ENCODE measurements at places on chromosomes 5 and 9. TPM values are rescaled to one million over a fixed set of nuclear protein-coding genes. Genes with fewer than 3 reads are reported as not detected.
A peak's percentile ranks its signal among the peaks of the same experiment; 100 is the strongest.

DNA sequence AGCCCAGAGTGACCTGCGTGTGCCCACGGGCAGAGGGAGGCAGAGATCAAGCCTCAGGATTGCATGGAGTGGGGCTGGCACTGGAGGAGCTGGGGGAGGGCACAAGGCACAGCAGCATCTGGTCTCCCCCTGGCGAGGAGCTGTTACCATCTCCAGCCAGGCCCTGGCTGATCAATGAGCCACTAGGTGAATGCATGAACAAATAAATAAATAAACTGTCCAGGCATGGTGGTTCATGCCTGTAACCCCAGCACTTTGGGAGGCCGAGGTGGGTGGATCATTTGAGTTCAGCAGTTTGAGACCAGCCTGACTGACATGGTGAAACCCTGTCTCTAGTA lies 14.3 kb upstream of the PSMB7 start:
- no peak for DNase-seq
- peaks cover 6% of the 10 kb centered on the region for H3K27me3 ChIP-seq
- H3K4me1 ChIP-seq = no peaks in the 10 kb centered on the region
- no peak overlapping the region for H3K4me3 ChIP-seq
- H3K36me3 ChIP-seq = no peaks in the 10 kb centered on the region

DNA sequence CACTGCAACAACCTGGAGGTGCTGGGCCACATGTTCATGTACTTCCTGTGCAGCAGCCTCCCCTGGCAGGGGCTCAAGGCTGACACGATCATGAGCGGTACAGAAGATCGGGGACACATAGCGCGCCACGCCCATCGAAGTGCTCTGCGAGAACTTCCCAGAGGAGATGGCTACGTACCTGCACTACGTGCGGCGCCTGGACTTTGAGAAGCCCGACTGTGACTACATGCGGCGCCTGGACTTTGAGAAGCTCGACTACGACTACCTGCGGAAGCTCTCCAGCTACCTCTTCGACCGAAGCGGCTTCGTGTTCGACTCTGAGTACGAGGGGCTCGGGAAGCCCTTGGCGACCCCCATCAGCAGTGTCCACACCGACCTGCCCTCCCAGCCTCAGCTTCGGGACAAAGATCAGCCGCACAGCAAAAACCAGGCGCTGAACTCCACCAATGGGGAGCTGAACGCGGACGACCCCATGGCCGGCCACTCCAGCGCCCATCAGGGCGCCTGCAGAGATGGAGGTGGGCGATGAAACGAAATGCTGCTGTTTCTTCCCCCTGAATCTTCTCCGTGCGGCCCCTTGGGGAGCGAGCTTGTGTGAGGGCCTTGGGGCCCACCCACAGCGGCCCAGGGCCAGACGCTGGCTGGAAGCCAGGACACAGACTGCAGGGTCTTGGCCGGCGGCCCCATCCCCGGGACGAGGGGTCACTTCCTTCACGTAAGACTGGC lies 56.5 kb downstream of the JAK2 start:
- peaks cover 70% of the 10 kb centered on the region for H3K36me3 ChIP-seq
- no peak overlapping the region for H3K4me3 ChIP-seq
- H3K4me1 ChIP-seq = peaks cover 4% of the 10 kb centered on the region
- H3K27ac ChIP-seq = no peak overlapping the region
- H3K27me3 ChIP-seq = no peaks in the 10 kb centered on the region
- DNase-seq = no peak

DNA sequence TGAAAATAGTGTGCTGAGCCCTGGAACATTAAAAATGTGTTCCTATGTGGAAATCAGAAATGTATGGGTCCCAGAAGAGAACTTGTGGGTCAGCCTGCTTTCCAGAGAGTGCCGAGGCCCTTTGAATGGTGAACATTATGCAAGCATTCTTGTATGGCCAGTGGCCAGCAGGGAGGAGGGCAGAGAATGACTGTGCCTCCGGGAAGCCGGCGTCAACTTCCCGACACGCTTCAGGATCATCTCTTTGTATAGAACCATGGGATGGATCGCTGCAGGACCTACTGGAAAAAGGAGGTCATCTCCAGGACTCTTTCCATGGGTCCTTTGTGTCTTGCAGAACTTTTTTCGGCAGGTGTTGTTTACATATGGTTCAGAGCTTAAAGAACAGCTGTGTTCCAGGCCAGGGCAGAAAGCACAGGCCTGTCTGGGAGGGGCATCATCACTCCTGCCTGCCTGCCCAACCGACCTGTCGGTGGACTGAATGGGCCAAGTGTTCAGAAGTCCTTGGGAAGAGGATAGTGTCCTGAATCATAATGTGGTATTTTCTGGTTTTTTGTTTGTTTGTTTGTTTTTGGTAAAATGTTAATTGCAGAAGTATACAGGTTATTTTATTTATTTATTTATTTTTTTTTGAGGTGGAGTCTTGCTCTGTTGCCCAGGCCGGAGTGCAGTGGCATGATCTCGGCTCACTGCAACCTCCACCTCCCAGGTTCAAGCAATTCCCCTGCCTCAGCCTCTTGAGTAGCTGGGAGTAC lies 9.0 kb downstream of the PRRC2B start:
- H3K4me3 ChIP-seq = no peak overlapping the region
- H3K27ac ChIP-seq = no peak overlapping the region
- DNase-seq = no peak
- peaks cover 24% of the 10 kb centered on the region for H3K36me3 ChIP-seq
- H3K4me1 ChIP-seq = peaks cover 85% of the 10 kb centered on the region
- H3K27me3 ChIP-seq = no peaks in the 10 kb centered on the region

- no peaks in the 10 kb centered on the region for H3K27me3 ChIP-seq
- no peak overlapping the region for H3K4me3 ChIP-seq
- H3K36me3 ChIP-seq = no peaks in the 10 kb centered on the region
- DNase-seq = no peak
- no peak overlapping the region for H3K27ac ChIP-seq
Measured at GRCh38 chr5:20601678-20602100, 613.7 kb upstream of the CDH18 start.

DNA sequence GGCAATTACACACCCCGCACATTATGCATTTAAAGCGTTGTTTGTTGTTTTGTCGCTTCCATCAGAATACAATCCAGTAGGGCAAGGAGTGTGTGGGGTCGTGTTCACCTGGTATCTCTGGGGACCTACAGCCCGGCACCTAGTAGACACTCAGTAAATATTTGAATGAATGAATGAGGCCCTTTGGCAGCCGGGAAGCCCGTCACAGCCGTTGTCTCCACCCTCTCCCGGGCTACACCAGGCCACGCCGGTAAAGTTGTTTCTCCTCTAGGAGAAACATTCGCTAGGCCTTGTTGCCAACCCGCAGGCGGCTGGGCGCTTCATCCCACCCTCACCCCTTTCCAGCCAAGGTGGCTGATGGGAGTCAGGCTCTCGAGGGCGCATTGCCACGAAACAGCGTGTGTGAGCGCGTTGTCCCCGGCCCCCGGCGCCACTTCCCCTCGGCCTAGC lies 876 bp upstream of the JAK2 start:
- H3K4me3 ChIP-seq = peak overlapping the region; percentile 87
- H3K36me3 ChIP-seq = peaks cover 12% of the 10 kb centered on the region
- H3K4me1 ChIP-seq = peaks cover 55% of the 10 kb centered on the region

- H3K36me3 ChIP-seq = no peaks in the 10 kb centered on the region
- DNase-seq = no peak
- H3K27ac ChIP-seq = no peak overlapping the region
- no peak overlapping the region for H3K4me3 ChIP-seq
- H3K27me3 ChIP-seq = no peaks in the 10 kb centered on the region
Measured at GRCh38 chr5:133404724-133405123, 207.6 kb downstream of the FSTL4 start.

DNA sequence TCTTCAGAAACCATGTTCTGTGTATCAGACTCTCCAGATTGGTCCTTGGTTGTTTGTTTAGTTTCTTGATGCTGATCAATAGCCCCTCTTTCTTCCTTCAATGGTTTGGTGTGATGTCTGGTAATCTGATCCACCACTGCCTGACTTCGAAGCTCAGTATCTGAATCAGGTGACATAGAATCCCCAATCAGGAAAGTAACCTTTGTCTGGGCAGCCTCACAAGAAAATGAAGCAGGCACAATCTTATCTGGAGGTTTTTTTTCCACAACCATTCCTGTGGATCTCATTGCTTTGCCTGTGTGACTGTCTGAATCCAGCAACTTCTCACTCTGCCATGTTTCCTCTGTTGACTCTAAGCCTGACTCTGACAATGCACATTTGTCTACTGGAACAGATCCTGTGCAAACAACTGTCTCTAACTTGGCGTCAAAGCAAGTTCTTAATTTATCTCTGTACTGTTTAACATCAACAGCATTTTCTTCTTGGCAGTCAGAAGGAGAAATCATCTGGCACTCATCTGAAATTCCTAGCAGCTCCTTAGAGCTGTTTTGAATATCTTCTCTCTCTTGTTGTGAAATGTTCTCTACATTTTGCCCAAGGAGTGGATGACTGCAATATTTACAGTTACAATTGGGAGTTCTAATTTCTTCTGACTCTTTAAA lies 37.1 kb upstream of the RAPGEF6 start:
- H3K36me3 ChIP-seq = peaks cover 64% of the 10 kb centered on the region
- H3K27me3 ChIP-seq = no peaks in the 10 kb centered on the region
- no peak overlapping the region for H3K4me3 ChIP-seq
- no peak overlapping the region for H3K27ac ChIP-seq
- peaks cover 27% of the 10 kb centered on the region for H3K4me1 ChIP-seq
- DNase-seq = no peak

- DNase-seq = no peak
- H3K4me3 ChIP-seq = no peak overlapping the region
Measured at GRCh38 chr9:124392254-124392870, 22.9 kb downstream of the PSMB7 start.

DNA sequence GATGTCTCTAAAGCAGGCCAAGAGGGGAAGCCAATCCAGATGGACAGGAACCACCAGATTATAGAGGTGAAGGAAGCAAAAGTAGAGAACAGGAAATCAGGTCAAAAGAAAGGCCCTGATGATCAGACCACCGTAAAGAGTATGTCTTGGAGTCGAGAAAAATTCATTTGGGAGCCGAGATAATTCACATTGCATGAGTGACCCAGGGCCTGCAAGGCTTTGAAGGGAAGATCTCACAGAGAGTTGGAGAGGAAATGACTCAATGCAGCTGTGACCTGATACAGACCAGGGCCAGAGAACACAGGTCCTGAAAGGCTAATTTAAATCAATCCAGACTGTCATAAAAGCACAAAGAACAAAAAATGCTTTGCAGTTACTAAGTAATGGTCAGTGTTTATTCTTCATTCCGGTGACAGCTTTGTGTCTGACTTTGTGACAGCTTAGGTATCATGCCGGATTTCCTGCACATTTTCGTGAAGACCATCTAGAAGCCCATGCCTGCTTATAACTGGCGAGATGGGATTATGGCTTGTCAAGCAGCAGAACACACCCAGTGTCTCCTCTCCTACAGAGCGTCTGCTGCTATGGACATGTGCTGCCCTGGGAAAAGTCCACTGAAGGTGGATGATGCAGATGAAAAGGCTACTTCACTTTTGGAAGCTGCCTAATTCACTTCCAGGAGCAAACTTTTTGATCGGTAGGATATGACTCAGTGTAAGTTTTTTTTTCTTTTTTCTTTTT lies 5.8 kb upstream of the ACTBL2 start:
- H3K27me3 ChIP-seq = peaks cover 7% of the 10 kb centered on the region
- no peaks in the 10 kb centered on the region for H3K36me3 ChIP-seq
- peaks cover 7% of the 10 kb centered on the region for H3K4me1 ChIP-seq
- H3K27ac ChIP-seq = no peak overlapping the region
- DNase-seq = no peak

- H3K36me3 ChIP-seq = no peaks in the 10 kb centered on the region
- DNase-seq = no peak
- no peak overlapping the region for H3K4me3 ChIP-seq
- no peak overlapping the region for H3K27ac ChIP-seq
- no peaks in the 10 kb centered on the region for H3K4me1 ChIP-seq
Measured at GRCh38 chr9:117485176-117485575, 70.3 kb upstream of the ASTN2 start.

DNA sequence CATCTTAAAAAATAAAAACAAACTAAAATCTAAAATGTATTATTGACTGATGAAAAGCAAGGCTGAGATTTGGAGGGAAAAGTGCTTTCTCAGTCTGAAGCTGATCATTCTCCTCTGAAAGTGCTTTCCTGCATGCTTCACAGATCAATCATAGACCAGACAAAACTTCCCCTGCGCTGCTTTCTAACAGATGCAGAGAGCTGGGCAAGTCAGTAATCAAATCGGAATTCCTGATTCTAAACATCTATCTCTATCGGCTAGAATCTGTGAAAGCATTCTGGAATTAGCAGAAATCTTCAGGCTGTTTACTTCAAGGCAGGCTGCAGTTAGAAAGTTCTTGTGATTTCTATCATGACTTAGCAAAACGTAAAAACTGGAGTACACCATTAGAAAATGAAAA lies 15.6 kb upstream of the FAM81B start:
- H3K36me3 ChIP-seq = no peaks in the 10 kb centered on the region
- H3K27ac ChIP-seq = no peak overlapping the region
- no peak for DNase-seq

DNA sequence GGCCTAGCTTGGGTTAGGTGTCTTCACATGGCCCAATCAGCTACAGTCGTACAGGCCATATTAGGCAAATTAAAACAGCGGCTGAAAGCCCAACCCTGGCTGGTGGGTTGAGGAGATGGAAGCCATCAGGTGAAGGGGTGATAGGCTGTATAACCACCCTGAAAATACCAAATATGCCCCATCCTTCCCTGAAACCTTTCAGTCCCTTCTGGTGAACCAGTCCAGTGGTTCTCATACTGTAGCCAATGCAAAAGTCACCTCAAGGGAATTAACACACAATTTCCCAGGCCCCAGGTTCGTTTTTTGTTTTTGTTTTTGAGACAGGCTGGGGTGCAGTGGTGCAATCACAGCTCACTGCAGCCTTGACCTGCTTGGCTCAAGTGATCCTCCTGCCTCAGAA lies 19.8 kb upstream of the KCNV2 start:
- DNase-seq = no peak
- H3K27ac ChIP-seq = no peak overlapping the region
- no peaks in the 10 kb centered on the region for H3K36me3 ChIP-seq
- H3K27me3 ChIP-seq = no peaks in the 10 kb centered on the region
- H3K4me1 ChIP-seq = no peaks in the 10 kb centered on the region
- H3K4me3 ChIP-seq = no peak overlapping the region

DNA sequence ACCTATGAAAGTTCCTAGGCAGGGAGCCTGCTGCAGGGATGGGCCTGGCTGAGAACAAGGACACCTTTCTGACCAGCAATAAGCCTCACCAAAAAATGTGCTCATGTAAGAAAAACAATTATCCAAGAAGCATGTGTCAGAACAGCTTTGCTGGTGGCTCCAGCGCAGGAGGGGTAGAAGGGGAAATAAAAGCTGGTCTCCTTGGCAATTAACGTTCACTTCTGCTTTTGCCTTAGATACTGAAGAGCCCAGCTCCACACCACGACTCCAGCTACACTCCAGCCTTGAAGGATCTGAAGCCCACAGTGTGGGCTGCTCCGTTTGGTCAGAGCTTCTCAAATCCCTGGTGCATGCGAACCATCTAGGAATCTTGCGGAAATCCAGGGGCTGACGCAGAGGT lies 107.6 kb upstream of the PHYKPL start:
- H3K4me3 ChIP-seq = no peak overlapping the region
- H3K4me1 ChIP-seq = no peaks in the 10 kb centered on the region
- H3K36me3 ChIP-seq = no peaks in the 10 kb centered on the region
- H3K27me3 ChIP-seq = peaks cover 13% of the 10 kb centered on the region

Gene RBM18
- total RNA-seq = 25.6 TPM

Gene STK32A
- not detected for total RNA-seq

Gene SV2C
- 0.33 TPM for total RNA-seq

Gene HDHD3
- total RNA-seq = 16.1 TPM

Gene PCDHGB1
- not detected for total RNA-seq

Gene KIF4B
- not detected for total RNA-seq

Gene FABP6
- not detected for total RNA-seq

Gene EXOC3
- total RNA-seq = 67.7 TPM

Data from activated CD4-positive, alpha-beta memory T cell treated with anti-CD3 and anti-CD28 coated beads, Interleukin-2, amount 10 ng/mL, durations not matched to agents 7 days and 5 days (primary cell).